ENCODE measurements at places on chromosomes 11 and 22.

DNA sequence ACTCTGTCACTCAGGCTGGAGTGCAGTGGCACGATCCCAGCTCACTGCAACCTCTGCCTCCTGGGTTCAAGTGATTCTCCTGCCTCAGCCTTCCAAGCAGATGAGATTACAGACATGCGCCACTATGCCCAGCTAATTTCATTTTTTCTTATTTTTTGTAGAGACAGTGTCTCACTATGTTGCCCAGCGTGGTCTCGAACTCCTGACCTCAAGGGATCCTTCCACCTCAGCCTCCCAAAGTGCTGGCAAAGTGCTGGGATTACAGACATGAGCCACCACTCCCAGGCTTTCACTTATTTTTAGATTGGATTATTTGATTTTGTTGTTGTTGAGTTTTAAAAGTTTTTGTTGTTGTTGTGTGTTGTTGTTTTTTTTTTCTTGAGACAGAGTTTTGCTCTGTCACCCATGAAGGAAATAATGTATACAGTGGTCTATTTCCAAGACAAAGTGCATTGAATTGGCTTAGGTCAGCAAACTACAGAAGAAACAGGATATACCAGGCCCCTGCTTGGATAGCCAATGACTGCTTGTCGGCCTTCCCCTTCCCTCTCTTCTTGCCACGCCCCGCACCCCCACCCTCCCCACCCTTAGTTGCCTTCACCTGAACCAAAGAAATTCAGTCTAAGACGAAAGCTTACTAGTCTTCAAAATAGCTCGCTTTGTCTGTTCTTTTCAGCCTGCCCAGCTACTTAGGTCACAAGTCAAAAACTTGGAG is 91.8 kb upstream of the CLDN5 start:
- no peak for DNase-seq

- no peak for DNase-seq
Measured at GRCh38 chr11:1072821-1073231, 1.8 kb upstream of the MUC2 start.

- DNase-seq, result no peak
Measured at GRCh38 chr11:69914286-69915150, 95.3 kb upstream of the FGF3 start.

- no peak for DNase-seq
Measured at GRCh38 chr11:29027436-29027835, 919.2 kb downstream of the METTL15 start.

DNA sequence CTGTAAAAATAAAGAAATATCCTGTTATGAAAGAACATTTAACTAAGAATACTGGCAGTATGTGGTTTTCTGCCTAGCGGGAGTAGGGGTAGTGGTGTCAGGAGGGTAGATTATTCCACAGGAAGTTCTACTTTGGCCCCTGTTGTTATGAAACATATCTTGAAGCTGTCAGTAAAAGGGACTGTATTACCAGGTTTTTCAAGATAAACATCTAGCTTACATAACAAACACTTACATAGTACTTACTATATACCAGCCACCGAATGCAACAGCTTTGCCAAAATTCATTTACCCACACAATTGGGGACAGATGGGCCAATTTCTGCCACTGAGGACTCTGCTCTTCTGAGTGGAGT is 3.7 kb downstream of the TMEM123 start:
- DNase-seq, result no peak

DNA sequence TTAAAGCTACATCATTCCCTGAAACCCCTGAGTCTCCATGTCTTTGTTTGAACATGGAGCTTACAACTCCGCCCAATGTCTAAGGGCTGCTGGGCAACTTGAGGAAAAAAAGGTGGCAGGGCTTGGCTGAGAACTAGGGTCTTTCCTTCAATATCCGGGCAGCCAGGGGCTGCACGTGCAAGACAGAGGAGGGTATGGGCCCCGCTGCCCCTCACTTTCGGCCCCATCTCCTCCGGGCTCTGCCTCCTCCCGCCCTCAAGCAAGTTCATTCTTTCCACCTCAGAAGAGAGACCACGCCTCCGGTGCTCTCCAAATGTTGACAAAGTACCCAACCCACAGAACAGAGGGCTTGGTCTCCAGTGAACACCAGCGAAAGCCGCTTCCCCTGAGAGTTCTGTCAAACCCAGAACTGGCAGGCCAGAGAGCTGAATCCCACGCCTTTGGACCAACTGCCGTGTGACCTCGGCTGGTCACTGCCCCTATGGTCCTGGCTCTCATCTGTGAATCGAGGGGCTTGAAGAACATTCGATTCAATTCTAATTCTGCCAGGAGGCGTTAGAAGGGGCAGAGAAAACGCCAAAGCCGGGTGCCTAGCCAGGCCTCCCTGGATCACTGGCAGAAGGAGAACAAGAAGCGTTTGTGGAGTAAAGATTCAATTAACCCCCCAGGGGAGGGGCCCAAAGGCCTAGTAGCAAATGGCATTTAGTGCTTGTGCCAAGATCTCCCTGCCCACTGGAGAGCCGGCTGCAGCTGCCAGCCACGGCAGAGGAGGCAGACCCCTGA is 7.3 kb downstream of the PDGFB start:
- no peak for DNase-seq

DNA sequence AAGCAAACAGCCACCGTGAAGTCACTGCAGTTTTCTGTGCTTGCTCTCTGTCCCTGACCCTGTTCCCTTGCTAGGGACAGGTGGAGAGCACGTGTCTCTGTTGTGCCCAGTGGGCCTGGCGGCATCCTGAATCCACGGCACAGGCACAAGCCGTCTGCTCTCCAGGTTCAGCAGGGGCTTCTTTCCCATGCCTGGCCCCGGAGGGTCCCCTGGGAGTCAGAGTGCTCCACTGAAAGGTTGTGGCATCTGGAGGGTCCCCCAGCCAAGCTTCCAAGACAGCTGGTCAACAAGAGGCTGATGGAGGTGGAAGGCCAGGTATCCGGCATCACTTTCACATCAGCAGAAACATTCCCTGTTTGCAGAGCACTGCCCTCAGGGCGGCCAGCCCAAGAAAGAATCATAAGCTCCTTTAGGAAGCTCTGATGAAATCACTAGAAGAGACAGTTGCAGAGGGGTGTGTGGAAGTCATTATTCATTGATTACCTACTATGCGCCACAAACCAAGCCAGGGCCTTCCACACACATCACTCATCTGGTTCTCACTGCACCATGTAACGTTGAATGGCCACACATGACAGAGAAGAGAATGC is 346.4 kb upstream of the B3GAT1 start:
- DNase-seq, result no peak

- DNase-seq, result no peak
Measured at GRCh38 chr11:72331761-72332160, 87.8 kb upstream of the PHOX2A start.

GRCh38 chr22:36206255-36206654 is 4.6 kb upstream of the APOL4 start:
- no peak for DNase-seq

Data from NCI-H1417 treated with DMSO at 0.1 percent for 48 hours (cell line).